ENCODE measurements at places on chromosomes 5 and 9. TPM values are rescaled to one million over a fixed set of nuclear protein-coding genes. Genes with fewer than 3 reads are reported as not detected.

The COL5A1 gene
- 0.90 TPM for total RNA-seq

DNA sequence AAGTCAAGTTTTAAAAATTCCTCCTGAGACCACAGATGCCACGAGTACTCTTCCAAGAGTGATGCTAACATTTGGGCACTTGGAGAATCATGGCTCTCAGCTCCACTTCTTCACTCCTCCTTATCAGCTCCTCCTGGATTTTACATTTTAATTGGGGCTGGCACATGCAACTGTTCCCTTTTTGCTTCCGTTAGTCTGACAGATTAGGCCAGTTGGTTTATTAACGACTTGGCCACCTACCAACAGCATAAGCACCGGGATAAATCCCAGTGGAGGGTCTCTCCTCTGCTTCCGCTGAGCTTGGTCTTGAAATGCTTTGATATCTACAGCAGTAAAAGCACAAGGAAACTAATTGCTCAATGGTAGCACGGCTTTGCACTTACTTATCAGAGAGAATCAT lies 134.6 kb upstream of the RASEF start:
- DNase-seq = no peak

GRCh38 chr5:62577488-62577887 lies 1.1 kb upstream of the LRRC70 start:
- no peak for DNase-seq

The ZFP37 gene
- 0.79 TPM for total RNA-seq

GRCh38 chr5:51732304-51732703 lies 349.1 kb downstream of the ISL1 start:
- no peak for DNase-seq

Measured in bronchial epithelial cell (primary cell).